Caco-2 (cell line): ENCODE measurements at places on chromosomes 4 and X. TPM values are rescaled to one million over a fixed set of nuclear protein-coding genes. Genes with fewer than 3 reads are reported as not detected.

DNA sequence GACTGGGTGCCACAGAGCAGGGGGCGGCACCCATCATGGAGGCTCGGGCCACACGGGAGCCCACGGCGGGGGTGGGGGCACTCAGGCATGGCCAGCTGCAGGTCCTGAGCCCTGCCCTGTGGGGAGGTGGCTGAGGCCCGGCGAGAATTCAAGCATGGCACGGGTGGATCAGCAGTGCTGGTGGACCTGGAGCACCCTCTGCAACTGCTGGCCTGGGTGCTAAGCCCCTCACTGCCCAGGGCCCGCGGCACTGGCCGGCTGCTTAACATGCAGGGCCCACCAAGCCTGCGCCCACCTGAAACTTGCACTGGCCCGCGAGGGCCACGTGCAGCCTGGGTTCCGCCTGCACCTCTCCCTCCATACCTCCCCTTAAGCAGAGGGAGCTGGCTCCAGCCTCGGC lies 258.6 kb downstream of the CENPC start:
- DNase-seq = no peak

DNA sequence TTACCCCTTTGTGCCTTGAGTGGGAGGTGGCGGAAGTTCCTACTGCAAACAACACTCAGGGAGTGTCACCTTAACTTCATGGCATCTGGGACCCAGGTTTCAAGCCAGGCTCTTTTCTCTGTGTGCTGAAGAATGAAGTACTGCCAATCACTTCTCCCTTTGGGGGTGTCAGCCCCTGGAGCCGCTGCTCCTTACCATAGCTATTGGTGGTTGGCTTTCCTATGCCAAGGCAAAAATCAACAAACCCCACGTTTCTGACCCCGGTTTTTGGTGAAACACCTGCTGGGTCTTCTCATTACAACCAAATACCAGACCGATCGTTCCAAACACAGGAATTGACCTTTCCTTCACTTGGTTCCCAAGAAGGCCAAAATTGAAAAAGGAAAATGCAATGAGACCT lies 19.7 kb upstream of the SLC2A9 start:
- DNase-seq = no peak

- DNase-seq = no peak
Measured at GRCh38 chr4:123340381-123340701, 56.3 kb upstream of the SPRY1 start.

GRCh38 chr4:67083496-67083895 lies 461.8 kb downstream of the CENPC start:
- no peak for DNase-seq

DNA sequence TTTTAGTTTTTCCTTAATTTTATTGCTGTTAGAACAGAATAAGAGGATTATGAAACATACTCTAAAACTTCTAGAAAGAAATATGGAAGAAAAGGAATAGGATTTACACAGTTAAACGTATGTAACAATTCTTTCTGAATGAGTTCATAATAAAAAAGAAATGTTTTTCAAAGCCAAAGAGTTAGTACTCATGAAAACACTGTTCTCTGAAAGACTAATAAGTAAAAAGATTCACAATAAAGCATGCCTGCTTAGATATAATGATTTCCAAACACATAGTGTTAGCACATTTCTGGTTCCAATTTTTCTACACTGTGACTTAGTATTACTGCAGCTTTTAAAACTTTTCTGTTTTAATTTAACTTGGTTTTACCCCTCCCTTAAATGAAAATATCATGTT lies 49.8 kb upstream of the PRSS48 start:
- no peak for DNase-seq

BEND2 gene
- total RNA-seq = not detected in 2 replicates

DNA sequence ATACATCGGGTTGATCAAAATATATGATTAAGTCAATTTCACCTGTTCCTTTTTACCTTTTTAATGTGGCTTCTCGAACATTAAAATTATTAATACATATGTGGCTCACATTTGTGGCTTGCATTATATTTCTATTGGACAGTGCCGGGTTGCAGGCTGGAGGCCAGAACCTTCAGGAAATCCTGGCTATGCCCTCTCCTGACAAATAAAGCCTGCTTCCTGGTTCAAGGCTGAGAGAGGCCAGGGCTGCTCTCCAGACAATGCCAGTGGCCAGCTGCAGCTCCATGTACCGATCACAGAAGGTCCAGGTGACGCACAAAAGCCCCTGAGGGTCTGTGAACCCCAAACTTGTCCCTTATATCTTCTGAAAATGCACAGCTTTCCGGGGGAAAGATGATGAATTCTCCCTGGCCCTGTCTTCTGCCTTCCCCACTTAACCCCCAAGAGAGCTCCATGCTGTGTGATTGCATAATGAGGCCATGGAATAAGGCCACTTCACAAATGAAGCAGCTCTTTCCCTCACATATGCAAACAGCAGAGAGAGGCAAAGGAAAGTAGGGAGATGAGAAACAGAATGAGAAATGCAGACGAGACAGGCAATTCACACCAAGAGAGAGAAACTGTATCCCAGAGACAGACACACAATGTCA lies 241.2 kb downstream of the BCOR start:
- no peak for DNase-seq

DNA sequence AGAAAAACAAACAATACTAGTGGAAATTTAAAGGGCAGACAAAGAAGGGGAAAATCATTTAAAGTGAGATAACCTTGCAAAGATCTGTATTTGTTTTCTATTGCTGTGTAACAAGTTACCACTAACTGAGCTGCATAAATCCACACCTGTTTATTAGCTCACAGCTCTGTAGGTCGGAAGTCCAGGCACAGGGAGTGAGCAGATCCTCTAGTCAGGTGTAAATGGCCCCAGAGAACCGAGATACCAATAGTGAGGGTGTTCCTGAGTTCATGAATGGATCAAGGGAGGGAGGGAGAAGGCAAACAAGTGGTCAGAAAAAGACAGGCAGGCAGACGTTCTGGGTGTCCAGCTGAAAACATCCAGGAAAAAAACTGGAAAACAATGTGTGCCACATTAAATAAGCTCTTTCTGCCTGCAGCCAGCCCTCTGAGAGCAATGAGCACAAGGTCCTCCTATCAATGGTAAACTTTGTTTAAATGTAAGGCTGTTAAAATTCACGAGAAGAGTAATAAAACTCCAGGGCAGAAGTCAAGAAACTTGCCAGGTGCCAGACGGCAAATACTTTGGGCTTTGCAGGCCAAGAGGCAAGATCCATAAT lies 25.0 kb downstream of the ADGRA3 start:
- DNase-seq = no peak
